Progenitor cell of endocrine pancreas (in vitro differentiated cells): ENCODE measurements at places on chromosomes 4 and X.

GRCh38 chr4:1783015-1783414 lies 10.1 kb upstream of the FGFR3 start:
- H3K27me3 ChIP-seq: no peaks in the 10 kb centered on the region
- H3K4me3 ChIP-seq: no peak overlapping the region
- H3K27ac ChIP-seq: no peak overlapping the region
- DNase-seq: no peak
- no peaks in the 10 kb centered on the region for H3K36me3 ChIP-seq

DNA sequence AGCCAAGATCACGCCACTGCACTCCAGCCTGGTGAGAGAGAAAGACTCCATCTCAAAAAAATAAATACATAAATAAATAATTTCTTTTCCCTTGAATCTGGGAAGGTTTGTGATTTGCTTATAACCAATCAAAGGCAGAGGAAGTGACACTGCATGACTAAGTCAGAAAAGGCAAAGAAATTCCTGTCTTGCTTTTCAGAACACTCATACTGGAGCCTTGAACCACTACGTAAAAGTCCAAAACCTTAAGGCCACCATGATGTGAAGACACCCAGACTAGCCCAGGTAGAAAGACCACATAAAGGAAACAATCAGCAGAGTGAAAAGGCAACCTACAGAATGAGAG lies 36.6 kb downstream of the TMEM156 start:
- no peak overlapping the region for H3K4me3 ChIP-seq
- H3K27me3 ChIP-seq: no peaks in the 10 kb centered on the region
- no peak overlapping the region for H3K27ac ChIP-seq
- no peaks in the 10 kb centered on the region for H3K36me3 ChIP-seq
- no peak for DNase-seq

- H3K4me1 ChIP-seq: no peaks in the 10 kb centered on the region
- no peak overlapping the region for H3K4me3 ChIP-seq
- DNase-seq: no peak
- H3K27me3 ChIP-seq: no peaks in the 10 kb centered on the region
- H3K27ac ChIP-seq: no peak overlapping the region
Measured at GRCh38 chr4:144688035-144688569, 42.1 kb downstream of the HHIP start.

GRCh38 chrX:40971736-40972135 lies 113.5 kb upstream of the USP9X start:
- H3K27me3 ChIP-seq: no peaks in the 10 kb centered on the region
- DNase-seq: no peak
- peaks cover 2% of the 10 kb centered on the region for H3K36me3 ChIP-seq
- H3K27ac ChIP-seq: no peak overlapping the region
- no peaks in the 10 kb centered on the region for H3K4me1 ChIP-seq

DNA sequence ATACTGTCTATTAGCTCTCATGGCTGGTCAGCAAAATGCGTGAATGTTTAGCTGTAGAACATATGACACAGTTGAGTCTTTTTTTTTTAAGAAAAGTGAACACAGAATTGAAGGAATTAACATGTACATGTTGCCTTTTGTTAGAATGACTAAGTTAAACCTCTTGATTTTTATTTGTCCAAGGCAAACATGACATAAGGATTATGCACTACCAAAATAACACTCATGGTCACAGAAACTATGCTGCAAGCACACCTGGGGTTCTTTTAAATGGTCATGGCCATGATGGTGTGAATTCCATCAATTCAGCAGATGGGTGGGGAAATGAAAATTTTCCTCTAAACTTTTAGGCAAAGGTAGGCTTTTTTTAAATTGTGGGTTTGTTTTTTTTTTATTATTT lies 80.1 kb upstream of the CXCL13 start:
- DNase-seq: no peak
- no peak overlapping the region for H3K27ac ChIP-seq
- H3K4me3 ChIP-seq: no peak overlapping the region
- H3K36me3 ChIP-seq: no peaks in the 10 kb centered on the region
- H3K4me1 ChIP-seq: no peaks in the 10 kb centered on the region

- H3K4me3 ChIP-seq: no peak overlapping the region
- no peaks in the 10 kb centered on the region for H3K36me3 ChIP-seq
- H3K27ac ChIP-seq: no peak overlapping the region
- no peaks in the 10 kb centered on the region for H3K4me1 ChIP-seq
Measured at GRCh38 chr4:5371415-5372190, 320.3 kb downstream of the STK32B start.

DNA sequence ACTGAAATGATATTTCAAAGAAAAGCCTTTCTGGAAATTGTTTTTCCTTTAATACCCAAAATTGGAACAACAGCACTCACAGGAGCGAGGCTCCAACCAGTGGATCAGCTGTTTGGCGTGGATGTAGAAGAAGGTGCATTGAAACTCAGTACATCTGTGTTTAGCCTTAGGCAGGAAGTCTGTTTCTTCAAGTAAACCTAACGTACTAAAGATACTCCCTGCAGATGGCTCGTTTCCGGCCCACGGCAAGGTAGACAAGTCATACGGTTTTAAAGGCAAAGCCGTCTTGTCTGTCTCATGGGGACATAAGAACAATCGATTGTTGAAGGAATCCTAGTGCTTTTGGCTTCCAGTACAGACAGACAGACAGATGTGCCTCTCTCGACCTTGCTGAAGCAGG lies 50.0 kb upstream of the CLCN4 start:
- H3K27ac ChIP-seq: no peak overlapping the region
- no peaks in the 10 kb centered on the region for H3K27me3 ChIP-seq
- H3K36me3 ChIP-seq: peaks cover 4% of the 10 kb centered on the region

- DNase-seq: no peak
- H3K27me3 ChIP-seq: no peaks in the 10 kb centered on the region
- peaks cover 15% of the 10 kb centered on the region for H3K36me3 ChIP-seq
- H3K4me3 ChIP-seq: no peak overlapping the region
- no peaks in the 10 kb centered on the region for H3K4me1 ChIP-seq
Measured at GRCh38 chr4:48149827-48150370, 15.8 kb upstream of the TXK start.

- H3K27me3 ChIP-seq: no peaks in the 10 kb centered on the region
- peak overlapping the region; percentile 80 for H3K4me3 ChIP-seq
- H3K27ac ChIP-seq: peak overlapping the region; percentile 96
- H3K4me1 ChIP-seq: peaks cover 39% of the 10 kb centered on the region
- DNase-seq: no peak
- H3K36me3 ChIP-seq: peaks cover 10% of the 10 kb centered on the region
Measured at GRCh38 chr4:153221783-153222706, 17.8 kb downstream of the TRIM2 start.

GRCh38 chr4:27763830-27764525 lies 903.3 kb downstream of the STIM2 start:
- no peaks in the 10 kb centered on the region for H3K27me3 ChIP-seq
- H3K4me3 ChIP-seq: no peak overlapping the region
- H3K4me1 ChIP-seq: no peaks in the 10 kb centered on the region
- H3K27ac ChIP-seq: no peak overlapping the region
- DNase-seq: no peak

DNA sequence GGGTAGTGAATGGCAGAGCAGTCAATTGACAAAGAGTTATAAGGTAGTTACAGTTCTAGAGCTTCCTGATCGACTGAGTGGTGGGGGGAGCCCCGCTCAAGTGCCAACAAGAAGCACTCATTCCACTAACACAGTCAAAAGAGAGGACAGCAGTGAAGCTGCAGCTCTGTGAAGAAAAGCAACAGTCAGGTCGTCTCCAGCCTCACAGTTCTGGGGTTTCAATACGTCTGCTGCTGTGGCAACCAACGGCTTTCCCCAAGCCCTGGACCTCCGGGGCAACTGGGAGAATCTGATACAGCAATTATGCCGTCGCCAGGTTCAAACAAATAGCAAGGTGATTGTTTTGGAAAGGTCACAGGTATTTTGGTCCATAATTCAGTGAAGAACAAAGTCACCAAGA lies 30.8 kb downstream of the GPM6B start:
- no peak overlapping the region for H3K27ac ChIP-seq
- H3K4me3 ChIP-seq: no peak overlapping the region
- H3K36me3 ChIP-seq: peaks cover 2% of the 10 kb centered on the region
- DNase-seq: no peak

- H3K36me3 ChIP-seq: no peaks in the 10 kb centered on the region
- peaks cover 14% of the 10 kb centered on the region for H3K27me3 ChIP-seq
- no peak overlapping the region for H3K4me3 ChIP-seq
- DNase-seq: no peak
Measured at GRCh38 chr4:5139141-5139540, 87.9 kb downstream of the STK32B start.

DNA sequence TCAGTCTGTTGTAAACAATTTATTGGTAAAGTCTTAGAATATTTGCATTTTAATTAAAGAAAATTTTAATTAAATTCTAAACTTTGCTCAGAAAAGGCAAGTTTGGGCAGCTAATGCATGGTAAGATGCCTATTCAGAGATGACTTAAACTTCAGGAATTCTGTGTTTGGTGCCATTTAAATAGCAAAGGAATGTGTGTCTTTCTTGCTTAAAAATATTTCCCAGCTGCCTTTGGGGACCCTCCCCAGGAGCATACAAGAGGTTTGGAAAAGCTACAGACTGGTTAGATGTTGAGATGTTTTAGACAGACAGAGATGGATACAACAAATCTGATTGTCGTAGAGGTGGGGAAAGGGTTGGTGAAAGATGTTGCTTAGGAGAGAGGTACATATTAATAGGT lies 36.5 kb downstream of the AFF2 start:
- no peak for DNase-seq
- H3K36me3 ChIP-seq: no peaks in the 10 kb centered on the region
- peaks cover 16% of the 10 kb centered on the region for H3K4me1 ChIP-seq
- no peak overlapping the region for H3K27ac ChIP-seq
- no peak overlapping the region for H3K4me3 ChIP-seq

DNA sequence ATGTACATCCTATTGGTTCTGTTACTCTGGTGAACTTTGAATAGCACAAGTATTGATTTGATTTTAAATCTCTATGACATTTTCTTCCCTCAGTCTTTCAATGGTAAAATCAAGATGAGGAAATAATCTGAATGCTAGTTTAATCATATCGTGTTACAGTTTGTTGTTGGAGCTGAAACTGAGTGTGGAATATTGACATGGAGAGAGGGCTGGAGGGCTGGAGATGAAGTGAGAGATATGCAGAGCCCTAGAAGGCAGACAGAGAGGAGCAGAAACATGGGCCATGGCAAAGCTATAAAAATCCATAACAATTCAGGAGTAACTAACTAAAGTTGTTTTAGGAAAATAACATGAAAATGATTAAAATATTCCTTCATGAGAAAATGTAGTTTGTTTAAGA lies 141.1 kb downstream of the BANK1 start:
- DNase-seq: no peak
- H3K27me3 ChIP-seq: no peaks in the 10 kb centered on the region
- no peaks in the 10 kb centered on the region for H3K36me3 ChIP-seq

DNA sequence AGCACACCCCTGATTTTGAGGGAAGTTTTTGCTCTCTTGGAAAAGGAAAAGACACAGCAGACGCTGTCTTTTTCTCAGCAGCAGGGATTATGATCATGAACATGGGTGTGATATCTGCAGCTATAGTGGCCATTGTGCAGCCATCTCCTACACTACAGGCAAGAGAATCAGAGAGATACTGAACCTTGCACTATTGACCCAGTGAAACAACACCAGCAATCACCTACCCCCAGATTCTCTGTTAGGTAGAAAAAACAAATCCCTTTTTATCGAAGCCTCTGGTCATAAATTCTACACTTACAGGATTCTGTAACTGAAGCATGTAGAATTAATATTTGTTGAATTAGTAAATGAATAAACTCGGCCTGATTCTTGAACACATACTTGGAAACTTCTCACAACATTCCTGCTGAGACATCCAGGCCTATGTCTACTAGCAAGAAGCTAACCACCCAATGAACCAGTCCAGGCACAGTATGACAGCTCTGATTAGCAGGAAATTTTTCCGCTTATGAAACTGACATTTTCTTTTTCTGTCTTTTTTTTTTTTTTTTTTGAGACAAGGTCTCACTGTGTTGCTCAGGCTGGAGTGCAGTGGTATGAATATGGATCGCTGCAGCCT lies 5.0 kb upstream of the AFAP1 start:
- H3K27me3 ChIP-seq: peaks cover 11% of the 10 kb centered on the region
- no peak for DNase-seq
- H3K36me3 ChIP-seq: no peaks in the 10 kb centered on the region
- H3K4me3 ChIP-seq: no peak overlapping the region
- H3K4me1 ChIP-seq: peaks cover 28% of the 10 kb centered on the region
- H3K27ac ChIP-seq: peak overlapping the region; percentile 84

GRCh38 chrX:105765691-105766090 lies 56.6 kb upstream of the NRK start:
- no peaks in the 10 kb centered on the region for H3K27me3 ChIP-seq
- peaks cover 1% of the 10 kb centered on the region for H3K36me3 ChIP-seq
- H3K4me1 ChIP-seq: no peaks in the 10 kb centered on the region
- H3K4me3 ChIP-seq: no peak overlapping the region
- H3K27ac ChIP-seq: no peak overlapping the region

GRCh38 chr4:150784305-150784704 lies 202.4 kb downstream of the MAB21L2 start:
- DNase-seq: no peak
- no peaks in the 10 kb centered on the region for H3K27me3 ChIP-seq
- H3K4me3 ChIP-seq: no peak overlapping the region

- H3K4me3 ChIP-seq: no peak overlapping the region
- no peaks in the 10 kb centered on the region for H3K27me3 ChIP-seq
- H3K4me1 ChIP-seq: peaks cover 50% of the 10 kb centered on the region
- H3K27ac ChIP-seq: peak overlapping the region; percentile 78
Measured at GRCh38 chrX:2707334-2707760, 16.3 kb downstream of the CD99 start.

- no peak overlapping the region for H3K4me3 ChIP-seq
- peaks cover 12% of the 10 kb centered on the region for H3K4me1 ChIP-seq
- H3K27me3 ChIP-seq: no peaks in the 10 kb centered on the region
- H3K36me3 ChIP-seq: peaks cover 28% of the 10 kb centered on the region
- no peak overlapping the region for H3K27ac ChIP-seq
- DNase-seq: no peak
Measured at GRCh38 chrX:16319929-16320328, 152.6 kb downstream of the MAGEB17 start.

DNA sequence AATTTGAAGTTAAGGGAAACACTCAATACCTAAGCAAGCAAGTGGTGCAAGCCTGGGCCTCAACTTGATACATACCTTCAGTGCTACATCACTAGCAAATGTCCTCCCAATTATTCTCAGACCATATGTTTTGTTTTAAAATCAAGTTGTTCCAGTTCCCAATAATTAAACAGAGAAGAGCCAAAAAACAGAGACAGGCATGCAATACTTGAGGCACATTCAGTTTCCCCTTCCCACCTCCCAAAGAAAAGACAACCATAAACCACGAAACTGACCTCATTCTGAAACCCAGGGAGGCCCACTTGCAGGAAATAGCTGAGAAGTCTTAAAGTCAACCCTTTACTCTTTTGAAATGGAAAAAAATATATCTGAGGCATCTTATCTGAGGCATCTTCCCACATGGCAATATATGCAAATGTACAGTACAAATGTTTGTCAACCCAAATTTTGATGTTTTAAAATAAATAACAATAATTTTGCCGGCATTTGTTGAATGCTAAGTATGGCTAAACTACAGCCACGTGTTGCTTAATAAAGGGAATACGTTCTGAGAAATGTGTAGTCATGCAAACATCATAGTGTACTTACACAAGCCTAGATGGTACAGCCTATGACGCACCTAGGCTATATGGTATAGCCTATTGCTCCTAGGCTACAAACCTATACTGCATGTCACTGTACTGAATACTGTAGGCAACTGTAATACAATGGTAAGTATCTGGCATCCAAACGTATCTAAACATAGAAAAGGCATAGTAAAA lies 147.5 kb downstream of the TSPAN5 start:
- H3K4me3 ChIP-seq: no peak overlapping the region
- no peak for DNase-seq
- no peaks in the 10 kb centered on the region for H3K27me3 ChIP-seq
- no peaks in the 10 kb centered on the region for H3K36me3 ChIP-seq
- peaks cover 7% of the 10 kb centered on the region for H3K4me1 ChIP-seq

GRCh38 chrX:106397788-106398538 lies 213.8 kb upstream of the RADX start:
- H3K27me3 ChIP-seq: no peaks in the 10 kb centered on the region
- no peak overlapping the region for H3K4me3 ChIP-seq
- H3K36me3 ChIP-seq: no peaks in the 10 kb centered on the region
